Thyroid gland (tissue), 4 donors: ENCODE measurements at places on chromosomes 13 and 19. TPM values are rescaled to one million over a fixed set of nuclear protein-coding genes. Genes with fewer than 3 reads are reported as not detected.

Gene FXYD3
- not detected for total RNA-seq

Gene UBA52
- total RNA-seq: 395 TPM

Gene MBD3L3
- not detected for total RNA-seq

Gene CATSPERD
- not detected for total RNA-seq

Gene GADD45GIP1
- 68.3 TPM for total RNA-seq

Gene OLFM4
- total RNA-seq: 3.5 TPM

Gene DZIP1
- 4.3 TPM for total RNA-seq
